ENCODE measurements at places on chromosomes 12 and 14.

DNA sequence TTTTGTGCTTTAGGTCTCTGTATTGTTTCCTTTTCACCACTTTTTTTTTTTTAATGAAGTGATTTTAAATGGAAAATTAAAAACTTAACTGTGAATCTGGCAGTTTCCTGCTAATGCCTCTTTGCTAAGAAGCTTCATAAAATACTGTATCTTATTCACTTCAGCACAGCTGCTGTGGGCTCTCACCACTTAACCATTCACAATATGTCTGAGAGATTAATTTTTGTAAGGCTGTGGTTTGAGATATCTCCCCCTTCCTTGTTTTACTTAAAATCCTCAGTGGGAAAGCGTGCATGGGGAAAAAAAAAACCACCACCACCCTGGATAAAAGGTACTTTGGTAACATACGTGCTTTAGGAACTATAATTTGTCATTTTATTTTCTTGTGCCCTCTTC, 115.9 kb downstream of the ETV6 start:
- no peak for DNase-seq

DNA sequence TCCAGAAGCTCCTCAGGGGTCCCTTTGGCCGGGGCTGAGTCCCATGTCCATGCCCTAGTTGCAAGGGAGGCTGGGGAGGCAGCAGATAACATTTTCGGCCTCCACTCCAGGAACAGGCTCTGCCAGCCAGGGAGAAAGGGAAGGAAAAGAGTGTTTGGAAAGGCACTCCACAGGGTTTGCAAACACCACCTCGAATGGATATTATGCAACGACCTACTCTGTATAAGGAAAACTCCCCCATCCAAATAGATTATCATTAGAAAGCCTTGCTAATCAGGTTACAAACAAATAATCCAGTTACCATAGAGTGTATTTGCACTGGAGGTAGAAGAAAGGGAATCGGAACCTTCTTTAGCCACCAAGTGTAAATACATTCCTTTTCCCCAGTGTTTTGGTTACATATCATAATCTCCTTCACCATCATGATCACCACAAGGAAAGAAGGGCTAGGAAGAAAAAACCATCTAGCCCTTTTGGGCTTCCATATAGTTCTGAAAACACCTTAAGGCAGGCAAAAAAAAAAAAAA, 40.4 kb downstream of the TMCC3 start:
- no peak for DNase-seq

GRCh38 chr14:83473416-83474235, 1940.0 kb upstream of the SEL1L start:
- no peak for DNase-seq

- no peak for DNase-seq
These were observed 217.1 kb downstream of the CHST11 start for GRCh38 chr12:104673696-104674482.

GRCh38 chr14:43247877-43248276, 1259.2 kb downstream of the FSCB start:
- no peak for DNase-seq

- DNase-seq: peak; percentile 15
These were observed 177.5 kb upstream of the TMTC1 start for GRCh38 chr12:29961231-29961630.

GRCh38 chr12:77782034-77782433, 48.7 kb upstream of the NAV3 start:
- no peak for DNase-seq

DNA sequence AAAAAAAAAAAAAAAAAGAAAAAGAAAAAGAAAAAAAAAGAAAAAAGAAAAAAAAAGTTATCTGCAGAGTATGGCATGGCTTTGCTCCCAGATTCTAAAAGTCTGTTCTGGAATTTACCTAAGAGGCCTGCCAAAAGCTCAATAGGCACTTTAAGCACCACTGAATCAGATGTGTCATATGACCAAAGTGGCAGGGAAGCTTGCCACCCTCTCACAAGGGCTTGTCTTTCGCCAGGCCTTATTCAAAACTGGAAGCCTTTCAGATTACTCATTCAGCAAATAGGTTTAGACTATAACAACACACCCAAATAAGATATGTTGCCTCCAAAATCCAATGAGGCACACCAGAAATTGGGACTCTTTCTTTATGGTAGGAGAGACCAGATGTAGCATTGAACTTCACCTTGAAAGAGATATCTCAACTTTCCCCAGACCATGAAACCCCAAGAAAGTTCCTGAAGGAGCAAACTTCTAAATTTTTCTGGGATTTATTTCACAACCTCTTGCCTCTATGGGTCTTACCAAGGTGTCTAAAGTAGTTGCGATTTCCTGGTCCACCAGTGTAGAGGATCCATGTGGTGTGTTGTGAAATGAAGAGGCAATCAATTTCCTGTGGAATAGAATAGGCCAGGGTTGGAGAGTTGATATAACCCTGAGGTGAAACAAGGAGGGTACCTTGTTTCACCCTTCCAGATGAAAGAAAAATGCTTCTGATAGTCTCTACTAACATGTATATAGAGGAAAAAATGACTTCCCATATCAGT, 218.8 kb downstream of the DAD1 start:
- DNase-seq: no peak

DNA sequence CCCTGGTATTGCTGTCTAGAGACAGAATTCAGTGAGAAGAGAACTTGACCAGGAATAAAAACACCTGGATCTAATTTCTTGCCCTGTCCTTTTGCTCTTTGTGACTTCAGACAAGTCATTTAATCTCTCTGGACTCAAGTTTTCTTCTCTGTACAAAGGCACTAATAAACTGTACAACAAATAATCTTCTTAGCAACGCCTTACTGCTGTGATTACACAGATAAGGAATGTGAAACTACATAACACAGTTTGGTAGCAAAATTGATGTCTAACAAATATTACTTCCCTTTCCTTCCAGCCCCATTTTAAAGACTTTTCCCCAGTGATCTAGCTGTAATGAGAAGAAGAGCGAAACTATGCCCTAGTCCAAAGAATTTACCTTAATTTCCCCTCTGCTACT, 69.3 kb downstream of the BCAT1 start:
- DNase-seq: no peak

DNA sequence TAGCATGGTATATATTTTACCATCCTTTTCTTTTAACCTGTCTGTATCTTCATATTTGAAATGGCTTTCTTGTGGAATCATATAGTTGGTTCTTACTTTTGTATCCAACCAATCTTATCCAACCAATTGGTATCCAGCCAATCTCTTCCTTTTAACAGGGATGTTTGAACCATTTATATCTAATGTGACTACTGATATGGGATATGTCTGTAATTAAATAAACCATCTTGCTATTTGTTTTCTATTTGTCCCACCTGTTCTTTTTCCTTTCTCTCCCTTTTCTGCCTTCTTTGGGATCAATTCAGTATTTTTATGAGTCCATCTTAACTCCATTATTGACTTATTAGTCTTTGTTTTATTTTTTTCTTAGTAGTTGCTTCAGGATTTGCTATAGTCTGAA, 30.8 kb upstream of the SNX6 start:
- DNase-seq: no peak

GRCh38 chr14:63881926-63882325, 29.1 kb downstream of the SYNE2 start:
- no peak for DNase-seq

DNA sequence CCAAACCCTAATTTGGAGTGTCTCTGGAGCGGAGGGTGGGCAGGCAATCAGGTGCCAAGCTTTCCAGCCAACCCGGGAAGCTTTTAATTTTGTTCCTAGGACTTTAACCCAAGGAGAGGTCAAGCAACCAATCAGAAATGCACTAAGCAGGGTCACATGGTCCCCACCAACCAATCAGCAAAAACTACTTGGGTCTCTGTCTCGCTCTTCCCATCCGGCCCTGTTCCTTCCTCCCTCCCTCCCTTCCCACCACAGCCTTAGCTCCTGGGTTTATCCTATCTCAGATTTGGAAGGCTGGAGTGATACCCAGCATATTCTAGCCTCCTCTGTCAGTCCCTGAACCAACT, 7.3 kb downstream of the HOXC5 start:
- DNase-seq: no peak

GRCh38 chr14:55336691-55337090, 65.5 kb downstream of the FBXO34 start:
- no peak for DNase-seq

GRCh38 chr12:16785524-16785923, 179.6 kb upstream of the LMO3 start:
- DNase-seq: no peak

- DNase-seq: no peak
These were observed 90.8 kb downstream of the TBX5 start for GRCh38 chr12:114314974-114315720.

- no peak for DNase-seq
These were observed 284.4 kb downstream of the MDGA2 start for GRCh38 chr14:47390831-47391504.

DNA sequence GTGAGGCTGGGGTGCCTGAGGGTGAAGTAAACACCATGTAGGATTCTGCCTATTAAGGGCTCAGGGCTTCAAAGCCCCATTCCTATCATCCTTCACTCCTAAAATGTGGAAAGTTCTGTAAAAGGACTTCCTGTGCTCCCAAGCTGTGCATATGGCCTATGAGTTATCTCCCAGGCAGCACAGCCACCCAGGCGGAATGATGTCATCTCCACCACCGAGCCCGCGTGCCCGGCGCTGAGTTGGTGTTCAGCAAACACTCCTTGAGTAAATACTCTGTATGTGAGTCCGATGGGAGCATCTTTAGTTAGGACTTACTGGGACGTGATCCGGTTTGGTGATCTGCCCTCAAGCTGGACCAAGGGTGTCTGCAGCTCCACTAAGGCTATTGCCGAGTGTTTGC, 437.3 kb downstream of the MED13L start:
- no peak for DNase-seq

DNA sequence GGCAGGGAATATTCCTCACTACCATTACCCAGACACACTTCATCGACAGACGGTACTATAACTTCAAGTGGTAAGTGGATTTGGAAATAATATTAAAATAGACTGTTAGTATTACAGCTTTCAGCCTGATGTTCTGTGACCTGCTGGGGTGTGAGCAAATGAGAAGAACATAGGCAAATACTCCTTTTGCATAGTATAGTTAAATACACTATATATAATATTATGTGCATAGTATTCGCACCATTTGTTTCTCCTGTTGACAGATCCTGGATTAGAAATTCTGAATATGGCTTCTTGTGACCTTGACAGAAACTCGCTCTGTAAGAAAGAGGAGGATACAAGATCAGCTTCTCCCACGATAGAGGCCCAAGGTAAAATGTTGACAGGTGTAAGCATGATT, 115.6 kb downstream of the DNAI7 start:
- no peak for DNase-seq

DNA sequence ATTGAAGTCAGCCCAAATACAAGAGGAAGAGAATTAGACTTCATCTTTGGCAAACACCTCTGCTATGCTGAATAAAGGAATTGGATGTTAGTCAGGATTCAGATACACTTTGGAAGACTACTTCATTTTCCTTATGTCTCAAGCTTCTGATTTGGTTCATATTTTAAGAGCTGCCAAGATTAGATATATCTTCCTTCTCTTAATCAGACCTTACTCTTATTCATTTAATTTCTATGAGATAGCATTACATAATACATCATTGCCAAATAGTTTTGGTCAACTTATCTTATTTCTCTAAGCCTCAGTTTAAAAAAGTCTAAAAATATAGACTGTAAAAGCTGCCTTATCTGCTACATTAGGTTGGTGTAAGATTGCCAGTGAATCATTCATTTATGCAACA, 330.6 kb upstream of the NAV3 start:
- DNase-seq: no peak

GRCh38 chr12:112837629-112838197, 46.2 kb downstream of the RPH3A start:
- DNase-seq: peak; percentile 41

Data from H54 (cell line).